ENCODE measurements at places on chromosomes 6 and 20.

- no peak for DNase-seq
These were observed 462.9 kb upstream of the MARCKS start for GRCh38 chr6:113394216-113394615.

DNA sequence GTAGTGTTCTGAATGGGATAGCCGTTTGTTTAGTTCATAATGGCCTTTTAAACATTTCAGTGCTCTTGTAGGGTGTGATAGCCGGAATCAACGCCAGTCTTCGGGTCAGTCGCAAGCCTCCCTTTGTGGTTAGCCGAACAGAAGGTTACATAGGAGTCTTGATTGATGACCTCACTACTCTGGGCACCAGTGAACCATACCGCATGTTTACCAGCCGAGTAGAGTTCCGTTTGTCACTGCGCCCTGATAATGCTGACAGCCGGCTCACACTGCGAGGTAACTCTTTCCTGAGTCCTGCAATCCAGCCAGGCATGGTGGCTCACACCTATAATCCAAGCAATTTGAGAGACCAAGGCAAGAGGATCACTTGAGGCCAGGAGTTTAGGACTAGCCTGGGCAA, 20.4 kb downstream of the MTO1 start:
- DNase-seq, result no peak

DNA sequence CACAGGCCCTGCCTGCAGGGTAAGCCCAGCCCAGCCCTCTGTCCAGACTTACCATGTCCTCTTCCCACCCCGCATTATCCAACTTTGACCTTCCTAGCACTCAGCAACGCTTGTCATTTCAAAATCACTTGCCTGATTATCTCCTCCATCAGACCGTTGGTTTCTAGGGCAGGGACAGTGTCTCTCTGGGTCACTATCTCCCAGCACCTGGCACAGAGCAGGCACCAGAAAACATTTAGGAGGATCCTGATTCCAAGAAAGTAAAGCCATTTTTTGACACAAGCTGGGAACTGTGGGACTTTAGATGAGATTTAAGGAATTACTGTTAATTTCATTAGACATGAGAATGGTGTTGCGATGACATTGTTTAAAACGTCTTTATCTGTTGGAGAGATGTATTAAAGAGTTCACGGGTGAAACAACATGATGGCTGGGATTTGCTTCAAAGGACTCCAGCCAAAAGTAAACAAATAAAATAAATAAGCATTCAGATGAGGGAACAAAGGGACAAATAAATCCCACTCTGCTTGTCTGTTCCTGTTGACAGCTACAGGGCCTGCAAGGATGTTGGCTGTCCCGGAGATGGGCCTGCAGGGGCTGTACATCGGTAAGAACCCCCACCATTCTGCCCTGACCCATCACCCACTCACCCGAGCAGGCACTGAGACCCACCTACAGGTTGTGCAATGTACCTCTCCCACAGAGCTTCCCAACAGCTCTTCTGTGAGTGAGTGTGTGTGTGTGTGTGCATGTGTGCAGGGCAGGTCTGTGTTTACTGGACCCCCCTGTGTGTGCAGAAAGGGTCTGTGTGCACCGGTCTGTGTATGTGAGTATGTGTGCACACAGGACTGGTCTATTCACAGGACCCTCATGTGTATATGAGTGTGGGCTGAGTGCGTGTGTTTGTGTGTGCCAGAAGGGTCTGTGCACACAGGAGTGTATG, 5.9 kb downstream of the HSPA12B start:
- no peak for DNase-seq

- DNase-seq, result no peak
These were observed 305.3 kb upstream of the RGS17 start for GRCh38 chr6:153436351-153436750.

DNA sequence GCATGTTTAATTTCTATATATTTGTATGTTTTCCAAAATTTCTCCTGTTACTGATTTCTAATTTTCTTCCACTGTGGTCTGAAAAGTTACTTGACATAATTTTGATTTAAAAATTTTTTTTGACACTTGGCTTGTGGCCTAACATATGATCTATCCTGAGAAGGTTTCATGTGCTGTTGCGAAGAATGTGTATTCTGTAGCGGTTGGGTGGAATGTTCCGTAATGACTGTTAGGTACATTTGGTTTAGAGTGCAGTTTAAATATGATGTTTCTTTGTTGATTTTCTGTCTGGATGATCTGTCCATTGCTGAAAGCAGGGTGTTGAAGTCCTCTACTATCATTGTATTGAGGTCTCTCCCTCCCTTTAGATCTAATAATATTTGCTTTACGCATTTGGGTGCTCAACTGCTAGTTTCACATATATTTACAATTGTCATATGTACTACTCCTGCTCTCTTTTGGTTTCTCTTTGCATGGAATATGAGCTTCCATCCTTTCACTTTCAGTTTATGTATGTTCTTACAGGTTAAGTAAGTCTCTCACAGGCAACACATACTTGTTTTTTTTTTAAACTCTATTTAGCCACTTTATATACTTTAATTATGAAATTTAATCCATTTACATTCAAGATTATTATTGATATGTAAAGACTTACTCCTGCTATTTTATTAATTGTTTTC, 19.5 kb upstream of the EDN1 start:
- no peak for DNase-seq

DNA sequence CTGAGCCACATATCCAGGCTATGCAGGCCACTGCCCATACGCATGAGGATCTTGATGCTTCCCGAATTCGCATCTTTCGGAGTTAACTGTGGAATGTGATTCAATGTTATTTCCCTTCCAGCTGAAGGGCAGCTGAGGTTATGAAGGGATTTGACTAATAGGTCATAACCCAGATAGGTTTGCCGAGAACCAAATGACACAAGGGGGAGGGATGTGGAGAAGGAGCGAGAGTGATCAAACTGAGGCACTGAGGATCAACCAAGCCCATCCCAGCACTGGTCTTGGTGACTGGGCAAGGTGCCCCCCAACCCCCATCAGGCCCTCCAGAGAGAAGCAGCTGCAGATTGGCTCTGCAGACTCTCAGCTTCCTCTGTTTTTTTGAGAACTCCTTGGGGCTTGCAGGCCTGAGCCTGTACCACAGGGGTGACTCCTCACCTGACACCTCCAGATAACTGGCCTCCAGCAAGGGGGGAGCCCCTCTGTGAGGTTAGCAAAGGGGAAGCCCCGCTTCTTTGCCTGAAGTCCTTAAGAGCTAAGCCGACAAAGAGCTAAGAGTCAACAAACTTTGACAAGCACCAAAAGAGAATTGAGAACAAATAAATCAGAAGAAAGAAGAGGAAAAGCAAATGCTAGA, 185.9 kb downstream of the PDE7B start:
- DNase-seq, result peak; percentile 55

DNA sequence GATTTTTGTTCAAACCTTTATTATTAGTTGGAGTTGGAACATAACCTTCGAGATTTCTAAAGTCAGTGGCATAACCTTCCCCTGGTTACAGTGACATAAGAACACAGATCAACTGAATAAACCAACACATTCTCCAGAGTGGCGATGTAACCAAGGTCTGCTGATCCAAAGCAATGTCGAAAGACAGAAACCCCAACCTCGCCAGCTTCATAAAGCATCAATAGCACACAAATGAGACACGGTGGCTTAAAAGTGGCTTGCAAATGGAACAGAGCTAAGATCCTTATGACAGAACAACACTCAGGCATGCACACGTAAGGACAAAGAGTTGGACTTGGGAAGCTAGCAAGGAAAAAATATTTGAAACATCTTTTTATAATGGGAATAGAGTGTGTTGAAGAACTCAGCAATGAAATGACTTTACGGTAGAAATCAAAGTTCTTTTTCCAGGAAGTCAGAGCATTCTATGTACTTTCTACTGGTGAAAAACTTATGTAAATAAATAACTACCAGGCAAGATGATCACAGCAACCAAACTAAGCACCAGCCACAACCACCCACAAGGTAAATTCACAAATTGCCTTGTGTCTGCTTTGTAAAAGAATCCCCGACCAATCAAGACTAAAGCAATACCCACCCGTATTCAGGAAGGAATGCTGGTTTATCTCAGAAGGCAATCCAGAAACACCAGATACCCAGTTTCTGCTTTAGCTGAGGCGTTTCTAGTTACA, 61.0 kb upstream of the NHSL1 start:
- no peak for DNase-seq

GRCh38 chr20:33359399-33360261, 41.7 kb downstream of the CDK5RAP1 start:
- no peak for DNase-seq

- no peak for DNase-seq
These were observed 12.0 kb downstream of the XRN2 start for GRCh38 chr20:21315138-21315537.

GRCh38 chr6:157089258-157089657, 234.1 kb downstream of the TMEM242 start:
- no peak for DNase-seq

- no peak for DNase-seq
These were observed 24.7 kb upstream of the MOCS1 start for GRCh38 chr6:39958947-39959346.

- DNase-seq, result no peak
These were observed 670.2 kb downstream of the RFPL4B start for GRCh38 chr6:113017353-113017752.

- no peak for DNase-seq
These were observed 418.7 kb downstream of the CBLN4 start for GRCh38 chr20:55586610-55587009.

- no peak for DNase-seq
These were observed 223.8 kb downstream of the NRN1 start for GRCh38 chr6:5782783-5783547.

- DNase-seq, result no peak
These were observed 41.1 kb upstream of the BMP6 start for GRCh38 chr6:7684843-7685242.

DNA sequence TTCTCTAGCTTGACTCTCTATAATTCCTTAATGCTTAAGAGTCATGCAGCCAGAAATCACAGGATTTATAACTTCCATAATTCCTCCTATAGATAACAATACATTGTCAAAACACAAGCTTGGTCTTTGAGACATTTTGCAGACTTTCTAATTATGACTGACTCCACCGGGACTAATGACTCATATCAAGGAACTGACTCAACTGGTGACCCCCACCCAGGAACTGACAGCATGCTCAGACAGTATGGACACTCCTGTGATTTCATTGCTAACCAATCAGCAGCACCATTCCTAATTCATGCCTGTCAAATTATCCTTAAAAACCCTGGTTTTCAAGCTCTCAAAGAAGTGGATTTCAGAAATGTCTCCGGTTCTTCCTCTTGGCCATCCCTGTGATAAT, 670.5 kb upstream of the IMPG1 start:
- no peak for DNase-seq

DNA sequence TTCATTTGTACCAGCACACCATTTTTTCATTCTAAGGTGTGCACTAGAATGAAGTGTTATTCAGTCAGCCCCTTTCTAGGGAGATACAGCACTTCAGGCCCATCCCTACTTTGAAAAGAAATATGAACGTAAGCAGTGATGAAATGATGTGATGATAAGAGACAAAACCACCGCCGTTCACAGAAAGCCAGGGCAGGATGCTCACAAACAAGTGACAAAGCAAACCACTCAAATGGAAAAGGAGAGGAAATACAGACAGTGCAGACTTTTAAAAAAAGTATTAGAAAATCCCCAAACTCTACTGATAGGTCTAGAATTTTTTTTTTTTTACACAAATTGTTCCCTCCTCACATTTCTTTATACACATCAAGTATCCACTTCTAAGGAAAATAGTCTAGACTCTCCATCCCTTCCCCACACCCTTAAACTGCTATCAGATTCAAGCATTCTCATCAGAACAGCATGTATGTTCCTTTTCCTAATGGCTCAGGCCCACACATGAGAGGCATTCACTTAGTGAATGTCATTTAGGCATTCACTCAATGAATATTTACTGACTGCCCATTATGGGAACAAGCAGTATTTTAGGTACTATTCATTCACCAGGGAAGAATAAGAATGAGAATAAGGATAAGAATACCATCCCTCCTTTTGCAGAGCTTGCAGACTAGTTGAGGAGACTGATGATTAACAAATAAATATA, 243.5 kb downstream of the GMPR start:
- DNase-seq, result no peak
